ENCODE measurements at places on chromosomes 7 and 10. TPM values are rescaled to one million over a fixed set of nuclear protein-coding genes. Genes with fewer than 3 reads are reported as not detected.
A peak's percentile ranks its signal among the peaks of the same experiment; 100 is the strongest.

LSM5 gene
- 87.3 TPM for total RNA-seq

KCNIP2 gene
- total RNA-seq: 2.6 TPM

DNA sequence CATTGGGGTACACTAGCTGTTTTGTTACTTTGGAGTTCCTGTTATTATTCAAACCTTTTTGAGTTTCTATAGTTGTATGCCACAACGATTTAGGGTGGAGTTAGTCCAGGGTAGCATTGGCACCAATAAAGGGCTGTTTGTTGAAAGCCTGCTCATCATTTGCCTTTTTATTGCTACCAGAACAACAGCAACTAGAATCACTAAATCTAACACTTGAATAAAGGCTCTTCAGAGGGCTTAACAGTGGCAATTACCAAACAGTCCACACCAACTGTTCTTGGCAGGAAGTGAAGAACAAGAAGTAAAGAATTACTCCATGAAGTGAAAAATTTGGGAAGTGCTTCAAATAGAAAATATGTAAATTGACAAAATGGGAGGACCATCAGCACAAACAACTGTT lies 621.4 kb downstream of the PHTF2 start:
- H3K4me3 ChIP-seq: no peak overlapping the region
- no peaks in the 10 kb centered on the region for H3K4me1 ChIP-seq
- no peak for DNase-seq
- H3K36me3 ChIP-seq: no peaks in the 10 kb centered on the region
- H3K27ac ChIP-seq: no peak overlapping the region
- peaks cover 59% of the 10 kb centered on the region for H3K27me3 ChIP-seq

- no peak overlapping the region for H3K4me3 ChIP-seq
- DNase-seq: peak; percentile 41
- peaks cover 23% of the 10 kb centered on the region for H3K4me1 ChIP-seq
- no peaks in the 10 kb centered on the region for H3K36me3 ChIP-seq
- H3K27me3 ChIP-seq: no peaks in the 10 kb centered on the region
Observed at GRCh38 chr7:133429371-133429770, 176.5 kb downstream of the EXOC4 start.

GRCh38 chr10:8401531-8401930 lies 347.0 kb downstream of the GATA3 start:
- no peak overlapping the region for H3K4me3 ChIP-seq
- no peaks in the 10 kb centered on the region for H3K36me3 ChIP-seq
- no peaks in the 10 kb centered on the region for H3K27me3 ChIP-seq

DNA sequence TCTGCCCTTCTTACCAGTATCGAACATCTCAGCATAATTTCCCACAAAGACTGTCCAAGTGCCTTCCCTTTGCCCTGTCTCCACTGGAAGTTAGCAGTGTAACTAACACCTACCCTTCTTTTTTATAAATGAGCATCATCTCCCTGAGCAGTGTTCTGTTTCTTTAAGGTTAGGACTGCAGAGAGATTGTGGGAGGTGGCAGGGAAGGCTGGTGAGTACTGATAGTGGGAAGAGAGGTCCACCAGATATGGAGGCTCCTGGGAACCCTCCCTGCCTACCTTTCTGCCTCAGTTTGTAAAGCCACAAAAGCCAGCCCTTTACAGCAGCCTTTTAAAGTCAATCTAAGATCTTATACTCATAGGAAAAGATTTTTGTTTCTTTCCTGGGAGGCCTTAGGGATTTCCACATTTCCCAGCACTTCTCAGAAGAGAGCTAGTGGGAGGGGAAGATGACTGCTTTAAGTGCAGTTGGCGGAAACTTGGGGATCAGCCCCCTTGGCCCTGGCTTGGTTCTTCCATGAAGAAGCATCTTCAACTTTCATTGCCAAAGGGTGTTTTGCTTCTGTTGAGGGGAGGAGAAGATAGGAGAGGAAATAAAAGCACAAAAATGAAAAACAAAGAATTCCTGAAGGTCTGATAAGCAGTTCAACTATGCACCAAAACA lies 36.6 kb upstream of the CALD1 start:
- H3K27ac ChIP-seq: no peak overlapping the region
- peaks cover 18% of the 10 kb centered on the region for H3K4me1 ChIP-seq
- no peak overlapping the region for H3K4me3 ChIP-seq

GRCh38 chr7:133837224-133837623 lies 289.9 kb upstream of the LRGUK start:
- H3K4me3 ChIP-seq: no peak overlapping the region
- H3K27ac ChIP-seq: no peak overlapping the region

GRCh38 chr10:74058071-74058470 lies 60.2 kb downstream of the VCL start:
- DNase-seq: no peak
- no peaks in the 10 kb centered on the region for H3K27me3 ChIP-seq
- H3K27ac ChIP-seq: peak overlapping the region; percentile 81
- H3K36me3 ChIP-seq: peaks cover 2% of the 10 kb centered on the region
- H3K4me3 ChIP-seq: no peak overlapping the region

GRCh38 chr7:5827755-5828154 lies 46.3 kb upstream of the RNF216 start:
- no peaks in the 10 kb centered on the region for H3K27me3 ChIP-seq
- peaks cover 10% of the 10 kb centered on the region for H3K4me1 ChIP-seq
- H3K4me3 ChIP-seq: no peak overlapping the region

DNA sequence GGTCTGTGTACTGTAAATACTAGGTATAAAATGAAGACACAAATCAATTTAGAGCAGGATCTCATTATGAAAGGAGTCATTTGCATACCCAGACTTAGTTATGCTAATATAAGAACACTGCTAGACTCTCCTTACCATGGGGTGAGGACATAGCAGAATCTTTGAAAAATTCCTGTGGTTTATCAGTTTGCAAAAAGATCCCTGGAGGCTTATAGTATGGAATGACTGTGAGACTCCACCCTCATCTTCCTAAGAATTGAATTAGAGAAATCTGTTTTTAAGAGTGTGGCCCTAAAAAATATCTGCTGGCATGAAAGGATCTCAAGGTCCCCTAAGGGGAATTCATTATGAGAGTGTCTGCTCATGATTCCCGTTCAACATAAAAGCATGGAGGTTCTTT lies 63.2 kb downstream of the WNT2 start:
- peaks cover 12% of the 10 kb centered on the region for H3K4me1 ChIP-seq
- no peak overlapping the region for H3K27ac ChIP-seq
- no peak overlapping the region for H3K4me3 ChIP-seq
- no peaks in the 10 kb centered on the region for H3K36me3 ChIP-seq
- no peaks in the 10 kb centered on the region for H3K27me3 ChIP-seq

DNA sequence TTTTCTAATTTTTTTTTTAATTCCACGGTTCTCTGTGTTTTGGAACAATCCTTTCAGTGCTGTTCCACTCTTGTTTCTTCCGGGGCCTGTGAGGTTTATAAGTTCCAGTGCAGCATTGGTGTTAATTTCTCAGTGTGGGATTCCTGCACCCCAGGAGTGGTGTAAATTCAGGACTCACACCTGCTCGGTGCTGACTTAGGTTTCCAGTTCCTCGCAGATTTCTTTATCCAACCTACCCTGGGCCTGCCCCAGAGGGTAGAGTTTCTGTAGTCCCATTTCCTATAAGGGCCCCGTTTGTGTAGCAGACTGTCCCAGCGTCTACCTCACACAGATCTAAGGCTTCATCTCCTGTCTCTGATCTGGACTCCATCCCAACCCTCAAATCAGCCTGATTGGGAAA lies 27.4 kb upstream of the MET start:
- H3K36me3 ChIP-seq: no peaks in the 10 kb centered on the region
- H3K4me3 ChIP-seq: no peak overlapping the region
- no peak for DNase-seq
- no peaks in the 10 kb centered on the region for H3K27me3 ChIP-seq

GRCh38 chr10:3045471-3046209 lies 21.7 kb upstream of the PFKP start:
- H3K4me3 ChIP-seq: peak overlapping the region; percentile 61
- H3K27me3 ChIP-seq: peaks cover 7% of the 10 kb centered on the region
- H3K27ac ChIP-seq: peak overlapping the region; percentile 88
- DNase-seq: peak; percentile 67
- H3K4me1 ChIP-seq: peaks cover 31% of the 10 kb centered on the region

GRCh38 chr10:110495731-110496552 lies 1.8 kb upstream of the DUSP5 start:
- peak; percentile 68 for DNase-seq
- peak overlapping the region; percentile 94 for H3K27ac ChIP-seq
- H3K27me3 ChIP-seq: no peaks in the 10 kb centered on the region
- peaks cover 6% of the 10 kb centered on the region for H3K36me3 ChIP-seq
- peaks cover 58% of the 10 kb centered on the region for H3K4me1 ChIP-seq
- peak overlapping the region; percentile 82 for H3K4me3 ChIP-seq

All from MCF 10A (cell line).